Mesothelial cell of epicardium (in vitro differentiated cells): ENCODE measurements at places on chromosomes 4 and X. TPM values are rescaled to one million over a fixed set of nuclear protein-coding genes. Genes with fewer than 3 reads are reported as not detected.

DNA sequence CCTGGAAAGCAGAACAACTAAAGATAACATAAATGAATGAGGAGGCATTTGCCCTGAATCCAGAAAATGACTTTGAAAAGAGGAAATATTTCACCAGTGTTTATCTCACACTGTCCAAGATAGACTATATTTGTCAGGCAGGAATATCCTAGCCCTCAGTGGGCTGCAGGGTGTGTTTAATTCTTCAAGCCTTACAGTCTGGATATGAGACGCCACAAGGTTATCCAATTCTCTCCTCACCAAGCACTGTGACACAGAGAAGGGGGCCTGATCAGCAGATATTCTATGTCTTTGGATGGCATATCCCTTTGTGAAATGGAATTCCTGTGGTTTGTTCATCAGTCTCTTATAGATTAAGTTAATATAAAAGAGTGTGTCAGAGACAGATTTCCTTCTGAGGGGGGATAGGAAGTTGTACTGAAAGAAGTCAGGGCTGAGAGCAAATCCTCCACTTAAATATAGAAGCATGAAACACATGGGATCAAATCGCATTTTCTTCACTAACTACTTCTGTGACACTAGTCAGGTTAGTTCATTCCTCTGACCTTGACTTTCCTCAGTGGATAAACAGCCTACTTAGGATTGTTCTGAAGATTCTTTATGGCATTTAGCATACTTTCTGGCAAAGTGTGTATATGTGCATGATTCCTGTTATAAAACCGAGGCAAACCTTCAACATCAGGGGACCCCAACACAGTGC, 6.8 kb upstream of the G3BP2 start:
- H3K36me3 ChIP-seq, result no peaks in the 10 kb centered on the region
- no peak overlapping the region for H3K4me3 ChIP-seq
- no peaks in the 10 kb centered on the region for H3K4me1 ChIP-seq
- DNase-seq, result no peak
- H3K27ac ChIP-seq, result no peak overlapping the region

- peaks cover 52% of the 10 kb centered on the region for H3K27me3 ChIP-seq
- peak overlapping the region; percentile 82 for H3K4me3 ChIP-seq
- no peak for DNase-seq
- H3K4me1 ChIP-seq, result peaks cover 10% of the 10 kb centered on the region
- no peak overlapping the region for H3K27ac ChIP-seq
These were observed 3.1 kb downstream of the SLITRK4 start for GRCh38 chrX:143632625-143633410.

- H3K4me3 ChIP-seq, result no peak overlapping the region
- peaks cover 12% of the 10 kb centered on the region for H3K27me3 ChIP-seq
- no peak overlapping the region for H3K27ac ChIP-seq
- no peak for DNase-seq
- H3K36me3 ChIP-seq, result no peaks in the 10 kb centered on the region
- no peaks in the 10 kb centered on the region for H3K4me1 ChIP-seq
These were observed 21.5 kb downstream of the FRMPD4 start for GRCh38 chrX:12159799-12160198.

Gene TCEAL6
- total RNA-seq, result not detected in 3 replicates

Gene CCDC158
- total RNA-seq, result not detected in 3 replicates
